Cerebellum (tissue), 4 donors: ENCODE measurements at places on chromosomes 4 and X. TPM values are rescaled to one million over a fixed set of nuclear protein-coding genes. Genes with fewer than 3 reads are reported as not detected.

SLITRK4 gene
- total RNA-seq, result 24.3 TPM

SHROOM2 gene
- 22.5 TPM for total RNA-seq

NLGN3 gene
- total RNA-seq, result 21.4 TPM

POF1B gene
- total RNA-seq, result 0.09 TPM

GDPD2 gene
- 7.7 TPM for total RNA-seq

TSPAN7 gene
- total RNA-seq, result 102 TPM

TTC29 gene
- 2.1 TPM for total RNA-seq

SLC2A9 gene
- total RNA-seq, result 4.4 TPM

F9 gene
- total RNA-seq, result not detected

APLN gene
- total RNA-seq, result 2.0 TPM

NAP1L3 gene
- total RNA-seq, result 61.4 TPM

TXK gene
- 0.27 TPM for total RNA-seq

NDST3 gene
- total RNA-seq, result 47.4 TPM

LPAR4 gene
- total RNA-seq, result 10.9 TPM

CLIC2 gene
- total RNA-seq, result 3.1 TPM

HSD17B13 gene
- total RNA-seq, result 0.36 TPM

SAGE1 gene
- not detected for total RNA-seq

PCDH7 gene
- total RNA-seq, result 92.5 TPM

SPATA18 gene
- total RNA-seq, result 2.1 TPM

TMEM47 gene
- 48.0 TPM for total RNA-seq

MAGEA11 gene
- total RNA-seq, result not detected

FRMPD4 gene
- total RNA-seq, result 7.2 TPM

EDNRA gene
- 10.5 TPM for total RNA-seq

GJB1 gene
- total RNA-seq, result not detected

RBM46 gene
- total RNA-seq, result 0.27 TPM

HAND2 gene
- not detected for total RNA-seq

TLR10 gene
- total RNA-seq, result 1.2 TPM

SLC30A9 gene
- total RNA-seq, result 74.1 TPM
